LoVo (cell line): ENCODE measurements at places on chromosomes 16 and 17.

DNA sequence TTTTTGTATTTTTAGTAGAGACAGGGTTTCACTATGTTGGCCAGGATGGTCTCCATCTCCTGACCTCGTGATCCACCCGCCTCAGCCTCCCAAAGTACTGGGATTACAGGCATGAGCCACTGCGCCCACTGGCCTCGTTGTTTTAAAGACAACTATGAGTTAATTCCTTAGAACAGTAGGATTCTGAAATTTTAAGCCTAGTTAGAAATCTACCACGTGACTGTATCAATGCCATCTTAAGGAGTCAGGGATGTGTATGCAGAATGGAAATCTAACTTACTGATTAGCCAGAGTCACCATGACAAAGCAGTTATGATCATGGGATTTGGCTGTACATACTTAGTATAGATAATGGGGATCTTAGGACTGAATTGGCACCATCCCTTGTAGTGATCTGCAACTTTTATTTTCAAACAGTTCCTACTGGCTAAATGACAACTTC, 2.8 kb downstream of the CEP20 start:
- no peak for DNase-seq

- DNase-seq: no peak
Observed at GRCh38 chr17:49545007-49545660, 30.5 kb upstream of the NXPH3 start.

DNA sequence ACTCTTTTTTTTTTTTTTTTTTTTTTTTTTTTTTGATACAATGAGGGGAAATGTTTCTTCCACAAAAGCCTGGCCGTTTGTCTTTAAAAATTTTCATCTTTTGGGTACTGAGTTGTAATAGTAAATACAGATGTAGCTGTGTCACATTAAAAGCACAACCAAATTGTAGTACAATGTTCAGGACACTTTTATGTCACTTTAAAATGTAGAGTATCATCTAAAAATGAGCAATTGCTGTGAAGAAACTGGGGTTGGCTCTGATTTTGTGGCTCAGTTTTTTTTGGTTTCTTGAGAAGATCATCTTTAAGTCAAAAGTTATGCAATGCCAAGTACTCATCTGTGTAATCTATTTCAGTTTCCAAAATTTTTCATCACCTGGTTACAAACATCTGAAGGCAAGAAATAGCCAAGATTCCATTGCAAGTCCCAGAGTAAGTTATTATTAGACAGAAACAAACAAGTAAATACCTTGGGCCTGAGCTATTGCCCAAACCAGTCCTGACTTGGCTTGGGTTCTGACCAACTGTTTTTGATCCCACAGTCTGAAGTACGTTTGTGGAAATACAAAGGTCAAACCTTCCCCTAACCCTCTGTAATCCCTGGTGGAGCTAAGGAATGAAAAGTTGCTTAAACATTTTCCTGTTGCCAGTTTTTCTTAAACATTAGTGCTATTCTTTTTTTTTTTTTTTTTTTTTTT, 717.2 kb downstream of the WWOX start:
- DNase-seq: no peak

DNA sequence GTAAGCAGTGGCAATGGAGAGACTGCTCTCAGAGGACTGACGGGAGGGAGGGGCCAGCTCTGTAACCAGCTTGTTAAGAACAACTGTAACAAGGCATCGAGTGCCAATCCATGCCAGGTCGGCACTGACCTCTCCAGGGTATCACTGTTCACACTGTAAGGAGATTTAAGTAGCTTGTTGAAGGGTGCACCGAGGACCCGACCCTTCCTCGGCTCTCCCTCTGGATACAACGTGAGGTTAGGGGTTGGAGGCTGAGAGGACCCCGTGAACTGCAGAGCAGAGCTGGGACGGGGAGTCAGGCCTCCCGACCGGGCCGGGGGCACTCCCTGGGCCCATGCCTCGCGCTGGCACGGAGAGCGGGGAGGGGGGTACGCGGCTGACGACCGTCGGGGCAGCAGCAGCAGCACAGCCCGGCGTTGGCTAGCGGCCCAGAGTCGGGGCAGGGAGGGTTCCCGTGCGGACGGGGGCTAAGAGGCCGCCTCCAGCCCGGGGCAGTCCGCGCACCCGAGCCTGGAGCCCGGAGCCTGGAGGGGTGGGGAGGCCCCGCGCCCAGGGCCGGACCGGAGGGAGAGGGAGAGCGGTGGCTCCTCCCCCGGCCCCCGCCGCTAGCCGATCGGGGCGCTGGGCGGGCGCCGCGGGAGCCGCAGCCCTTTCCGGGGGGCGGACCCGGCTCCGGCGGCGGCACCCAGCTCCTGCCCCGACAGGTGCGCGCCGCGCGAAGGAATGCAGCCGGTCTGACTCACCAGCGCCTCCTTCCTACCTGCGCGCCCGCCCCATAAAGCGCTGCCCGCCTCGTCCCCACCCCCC, at the start of gene ITGB4:
TSS of gene ITGB4 (plus strand) at position 804 of the 807 bp plus-strand sequence. CDS start 3,245 bp downstream, outside the sequence.
- DNase-seq: peak; percentile 93

DNA sequence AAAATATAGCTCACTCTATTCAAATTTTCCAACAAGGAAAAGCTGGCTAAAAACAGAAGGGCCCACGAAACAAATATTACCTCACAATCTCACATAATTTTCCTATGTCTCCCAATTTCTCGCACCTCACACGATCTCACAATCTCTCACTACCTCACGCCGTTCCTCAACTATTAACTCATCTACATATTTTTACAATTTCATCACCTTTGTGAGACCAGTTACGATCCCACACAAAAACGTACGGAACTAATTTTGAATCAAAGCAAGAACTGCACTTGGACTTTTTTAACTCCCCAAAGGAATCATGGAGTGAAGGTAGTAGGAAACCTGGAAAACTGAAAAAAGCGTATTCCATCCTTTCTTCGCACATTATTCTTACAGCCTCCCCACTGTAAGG, 1.1 kb downstream of the CBX1 start:
- no peak for DNase-seq

- DNase-seq: no peak
Observed at GRCh38 chr16:57260294-57260929, 15.4 kb downstream of the ARL2BP start.

- DNase-seq: no peak
Observed at GRCh38 chr16:19948186-19949104, 63.8 kb upstream of the GPRC5B start.

DNA sequence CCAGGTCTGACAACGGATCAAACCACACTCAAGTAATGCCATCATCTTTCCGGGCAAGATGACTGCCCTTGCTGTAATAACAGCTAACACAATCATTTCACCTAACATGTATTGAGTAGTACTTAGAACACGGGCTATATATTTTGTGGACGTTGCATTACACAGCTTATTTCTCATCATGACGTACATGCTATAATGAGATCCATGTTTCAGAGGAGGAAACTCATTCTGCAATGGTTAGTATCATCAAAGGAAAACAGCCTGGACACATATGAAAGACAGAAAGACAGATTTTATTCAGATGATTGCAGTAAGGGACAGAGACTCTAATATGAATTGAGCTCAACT, 446.7 kb downstream of the HS3ST3B1 start:
- DNase-seq: no peak
